ENCODE measurements at places on chromosomes 7 and 10. TPM values are rescaled to one million over a fixed set of nuclear protein-coding genes. Genes with fewer than 3 reads are reported as not detected.
A peak's percentile ranks its signal among the peaks of the same experiment; 100 is the strongest.

DNA sequence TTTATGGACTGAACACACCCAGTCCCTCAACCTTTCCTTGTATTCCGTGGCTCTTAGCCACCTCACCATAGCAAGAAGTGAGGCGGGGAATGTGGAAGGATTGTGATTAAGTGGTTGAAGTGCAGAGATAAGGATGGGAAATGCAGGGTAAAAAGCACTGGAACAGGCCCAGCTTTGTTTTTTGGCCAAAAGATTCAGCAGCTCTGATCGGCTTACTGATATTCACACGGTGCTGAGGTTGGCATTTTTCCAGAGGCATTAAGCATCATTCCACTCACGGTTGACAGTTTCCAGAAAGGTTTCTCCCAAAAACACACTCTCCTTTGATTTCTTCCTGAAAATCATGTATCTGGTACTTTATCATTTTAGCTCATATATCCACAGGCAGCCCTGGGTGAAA is 544.2 kb downstream of the CNTNAP2 start:
- no peaks in the 10 kb centered on the region for H3K27me3 ChIP-seq
- no peaks in the 10 kb centered on the region for H3K36me3 ChIP-seq
- no peak for DNase-seq
- H3K27ac ChIP-seq: no peak overlapping the region
- no peaks in the 10 kb centered on the region for H3K4me1 ChIP-seq

GRCh38 chr7:155189590-155189989 is 108.1 kb upstream of the INSIG1 start:
- H3K27me3 ChIP-seq: no peaks in the 10 kb centered on the region
- peak overlapping the region; percentile 41 for H3K27ac ChIP-seq

Gene DIP2C
- total RNA-seq: 25.0 TPM

DNA sequence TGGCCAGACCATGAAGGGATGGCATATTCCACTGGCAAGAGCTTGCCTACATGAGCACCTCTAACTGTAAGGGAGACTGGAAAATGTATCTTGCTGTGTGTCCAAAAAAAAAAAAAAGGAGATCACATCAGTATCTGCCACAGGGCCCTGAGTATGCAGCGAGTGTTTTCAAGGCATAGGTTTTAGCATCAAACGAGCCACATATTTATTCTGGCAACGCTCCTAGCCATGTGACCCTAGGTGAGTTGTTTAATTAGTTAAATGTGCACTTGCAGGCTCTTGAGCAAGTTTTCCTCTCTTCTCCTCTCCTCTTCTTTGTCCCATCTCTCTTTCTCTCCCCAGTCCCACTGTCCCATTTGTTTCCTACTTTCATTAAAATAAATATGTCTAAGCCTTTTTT is 428.7 kb upstream of the AKR1E2 start:
- H3K4me3 ChIP-seq: no peak overlapping the region
- peaks cover 6% of the 10 kb centered on the region for H3K4me1 ChIP-seq
- no peaks in the 10 kb centered on the region for H3K27me3 ChIP-seq

Gene ETV1
- total RNA-seq: 2.8 TPM

- no peak overlapping the region for H3K27ac ChIP-seq
- H3K4me3 ChIP-seq: no peak overlapping the region
- no peak for DNase-seq
These were observed 154.6 kb upstream of the POT1 start for GRCh38 chr7:125084196-125084595.

GRCh38 chr10:52570490-52570889 is 202.1 kb downstream of the MBL2 start:
- H3K4me3 ChIP-seq: no peak overlapping the region
- no peaks in the 10 kb centered on the region for H3K4me1 ChIP-seq
- no peak for DNase-seq
- no peak overlapping the region for H3K27ac ChIP-seq

GRCh38 chr10:72334825-72335393 is 19.8 kb downstream of the DNAJB12 start:
- DNase-seq: peak; percentile 91
- H3K4me1 ChIP-seq: peaks cover 60% of the 10 kb centered on the region

- H3K36me3 ChIP-seq: no peaks in the 10 kb centered on the region
- no peaks in the 10 kb centered on the region for H3K27me3 ChIP-seq
- DNase-seq: no peak
- H3K4me1 ChIP-seq: no peaks in the 10 kb centered on the region
These were observed 217.7 kb upstream of the ETV1 start for GRCh38 chr7:14207138-14207537.

Gene CHRM2
- total RNA-seq: not detected

- DNase-seq: no peak
- no peaks in the 10 kb centered on the region for H3K4me1 ChIP-seq
- peaks cover 30% of the 10 kb centered on the region for H3K36me3 ChIP-seq
- H3K4me3 ChIP-seq: no peak overlapping the region
- no peaks in the 10 kb centered on the region for H3K27me3 ChIP-seq
These were observed 98.6 kb downstream of the DNAJC1 start for GRCh38 chr10:21904930-21905329.

- DNase-seq: no peak
- H3K27me3 ChIP-seq: no peaks in the 10 kb centered on the region
- peak overlapping the region; percentile 100 for H3K27ac ChIP-seq
- peaks cover 46% of the 10 kb centered on the region for H3K4me1 ChIP-seq
- peak overlapping the region; percentile 98 for H3K4me3 ChIP-seq
These were observed 767 bp downstream of the EIF4EBP2 start for GRCh38 chr10:70404787-70405036.

DNA sequence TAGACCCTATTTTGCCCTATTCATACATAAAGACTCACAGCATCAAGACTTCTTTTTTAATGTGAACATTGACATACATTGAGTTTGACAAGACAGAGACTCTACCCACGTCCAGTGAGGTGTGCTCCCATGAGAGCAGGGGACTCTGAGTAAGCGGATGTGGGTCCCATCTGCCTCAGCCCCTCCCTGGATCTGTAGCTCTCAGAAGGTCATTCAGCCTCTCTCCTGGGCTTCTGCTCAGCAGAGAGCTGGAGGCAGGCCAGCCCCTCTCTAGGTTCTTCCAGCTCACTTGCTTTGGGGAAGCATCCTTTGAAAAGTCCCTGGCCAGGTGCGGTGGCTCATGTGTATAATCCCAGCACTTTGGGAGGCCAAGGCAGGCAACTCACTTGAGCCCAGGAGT is 146.9 kb upstream of the ZMIZ1 start:
- no peak for DNase-seq
- H3K36me3 ChIP-seq: no peaks in the 10 kb centered on the region
- H3K4me1 ChIP-seq: no peaks in the 10 kb centered on the region
- H3K27ac ChIP-seq: no peak overlapping the region

GRCh38 chr7:114104035-114104434 is 185.2 kb upstream of the PPP1R3A start:
- H3K4me3 ChIP-seq: no peak overlapping the region
- no peaks in the 10 kb centered on the region for H3K27me3 ChIP-seq
- DNase-seq: no peak

GRCh38 chr10:60073781-60074656 is 167.7 kb upstream of the CCDC6 start:
- DNase-seq: no peak
- no peak overlapping the region for H3K27ac ChIP-seq
- H3K4me1 ChIP-seq: no peaks in the 10 kb centered on the region
- H3K4me3 ChIP-seq: no peak overlapping the region
- H3K27me3 ChIP-seq: no peaks in the 10 kb centered on the region

Gene GIMAP4
- total RNA-seq: 15.7 TPM

GRCh38 chr10:50393784-50394467 is 142.6 kb upstream of the ASAH2 start:
- H3K27me3 ChIP-seq: no peaks in the 10 kb centered on the region
- H3K36me3 ChIP-seq: no peaks in the 10 kb centered on the region
- no peak overlapping the region for H3K4me3 ChIP-seq

Gene PFKFB3
- total RNA-seq: 163 TPM

DNA sequence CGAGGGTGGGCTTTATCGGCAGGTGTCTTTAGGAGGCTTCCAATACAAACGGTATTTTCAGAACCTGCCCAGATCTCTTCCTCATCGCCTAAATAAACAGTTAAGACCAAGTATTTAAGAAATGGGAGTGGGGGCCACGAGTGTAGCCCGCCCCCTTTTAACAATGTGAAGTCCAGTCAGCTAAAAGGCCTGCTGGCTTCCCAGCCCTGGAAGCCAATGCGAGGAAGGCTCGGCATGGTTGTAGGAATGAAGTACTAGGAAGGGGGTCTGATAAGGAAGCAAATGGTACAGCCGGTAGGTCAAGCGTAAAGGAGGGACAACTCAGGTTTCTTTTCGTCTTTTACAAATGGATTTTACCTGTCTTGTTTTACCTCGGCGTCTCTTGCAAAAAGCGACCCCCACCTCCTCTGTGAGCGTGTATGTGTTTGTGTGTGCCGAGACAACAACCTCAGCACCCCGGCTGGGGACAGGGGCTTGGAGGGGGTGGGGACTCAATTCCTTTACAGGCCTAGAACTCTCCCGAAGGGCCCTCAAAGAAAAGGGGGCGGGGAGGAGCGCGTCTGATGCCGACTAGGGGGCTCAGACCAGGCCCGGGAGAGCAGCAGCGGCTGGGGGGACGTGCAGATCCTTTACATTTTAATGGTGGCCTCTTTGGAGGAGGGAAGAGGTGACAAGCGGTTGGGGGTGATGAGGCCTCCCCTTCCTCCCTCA is 147.6 kb downstream of the GPR85 start:
- DNase-seq: peak; percentile 21
- H3K4me1 ChIP-seq: peaks cover 17% of the 10 kb centered on the region
- peak overlapping the region; percentile 70 for H3K4me3 ChIP-seq
- H3K27me3 ChIP-seq: no peaks in the 10 kb centered on the region

DNA sequence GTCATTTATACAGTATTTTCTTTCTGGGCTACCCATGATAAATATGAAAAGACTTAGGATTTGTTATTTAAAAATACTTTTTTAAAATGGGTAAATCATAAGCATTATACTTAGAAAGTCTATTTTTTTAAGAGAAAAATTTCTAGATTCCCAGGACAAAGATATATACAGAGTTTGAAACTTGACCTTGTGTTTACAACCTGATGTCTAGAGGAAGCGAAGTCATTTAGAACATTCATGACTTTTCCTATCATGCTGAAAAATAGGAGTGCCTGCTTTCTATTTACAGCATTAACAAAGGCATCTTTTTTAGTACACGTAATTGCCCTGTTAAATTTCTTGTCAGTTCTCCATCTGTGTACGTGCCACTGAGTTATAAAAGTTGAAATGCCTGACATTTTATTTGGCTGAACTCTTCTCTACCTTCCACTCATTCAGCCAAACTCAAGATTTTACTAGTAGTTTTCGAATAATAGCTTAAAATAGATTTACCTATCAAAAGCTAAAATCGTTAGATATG is 23.0 kb downstream of the GNAT3 start:
- DNase-seq: no peak
- H3K4me1 ChIP-seq: peaks cover 6% of the 10 kb centered on the region
- H3K27me3 ChIP-seq: no peaks in the 10 kb centered on the region
- peak overlapping the region; percentile 1 for H3K27ac ChIP-seq
- peak overlapping the region; percentile 0 for H3K4me3 ChIP-seq

Gene NUTM2B
- total RNA-seq: 0.74 TPM

- H3K27me3 ChIP-seq: no peaks in the 10 kb centered on the region
- no peak for DNase-seq
- H3K4me3 ChIP-seq: no peak overlapping the region
- no peak overlapping the region for H3K27ac ChIP-seq
- H3K4me1 ChIP-seq: no peaks in the 10 kb centered on the region
- H3K36me3 ChIP-seq: no peaks in the 10 kb centered on the region
These were observed 31.9 kb upstream of the OPTN start for GRCh38 chr10:13068071-13068470.

GRCh38 chr10:133372507-133372906 is 647 bp downstream of the ECHS1 start:
- H3K27ac ChIP-seq: no peak overlapping the region
- H3K4me1 ChIP-seq: peaks cover 11% of the 10 kb centered on the region
- no peaks in the 10 kb centered on the region for H3K27me3 ChIP-seq

DNA sequence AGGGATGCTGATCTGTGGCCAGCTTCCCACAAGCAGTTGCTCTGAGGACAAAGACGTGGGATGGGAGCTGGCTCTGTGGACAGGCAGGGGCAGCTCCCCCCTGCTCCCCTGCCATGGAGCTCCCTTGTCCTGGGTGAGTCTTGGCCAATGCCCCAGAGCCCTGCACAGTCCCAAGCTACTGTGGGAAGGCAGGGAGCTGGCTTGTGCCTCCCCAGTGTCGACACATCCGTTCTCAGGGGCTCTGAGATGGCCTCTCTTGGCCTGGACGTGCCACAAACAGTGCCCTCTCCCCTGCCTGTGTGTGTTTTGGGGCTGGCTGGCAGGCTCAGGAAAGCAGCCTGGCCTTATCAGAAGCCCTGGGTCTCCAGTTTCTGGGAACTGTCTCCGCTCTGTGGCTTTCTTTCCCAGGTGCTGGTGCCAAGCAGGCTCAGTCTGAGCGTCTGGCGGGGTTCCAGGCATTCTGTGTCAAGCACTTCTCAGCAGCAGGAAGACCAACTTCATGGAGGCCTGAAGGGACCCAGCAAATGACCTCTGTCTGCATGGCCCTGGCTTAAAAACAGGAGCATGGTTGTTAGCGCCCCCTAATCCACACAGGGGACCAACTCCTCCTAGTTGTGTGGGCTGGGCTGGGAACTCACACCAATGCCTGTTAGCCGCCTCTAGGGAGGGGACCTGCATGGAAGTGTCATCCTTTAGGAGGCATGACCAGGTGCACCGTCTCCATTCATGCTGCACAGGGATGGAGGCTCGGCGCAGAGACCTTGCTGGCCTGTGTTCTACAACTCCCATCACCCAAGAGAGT is 375.2 kb downstream of the RPS24 start:
- no peak overlapping the region for H3K27ac ChIP-seq
- no peaks in the 10 kb centered on the region for H3K36me3 ChIP-seq
- peak; percentile 84 for DNase-seq
- H3K4me1 ChIP-seq: peaks cover 9% of the 10 kb centered on the region
- no peaks in the 10 kb centered on the region for H3K27me3 ChIP-seq

GRCh38 chr7:158458096-158458495 is 129.5 kb downstream of the PTPRN2 start:
- H3K27me3 ChIP-seq: no peaks in the 10 kb centered on the region
- no peaks in the 10 kb centered on the region for H3K4me1 ChIP-seq
- no peak overlapping the region for H3K4me3 ChIP-seq
- H3K36me3 ChIP-seq: no peaks in the 10 kb centered on the region
- H3K27ac ChIP-seq: no peak overlapping the region
- DNase-seq: no peak

- no peak for DNase-seq
- H3K27me3 ChIP-seq: peaks cover 3% of the 10 kb centered on the region
- H3K36me3 ChIP-seq: no peaks in the 10 kb centered on the region
- no peaks in the 10 kb centered on the region for H3K4me1 ChIP-seq
These were observed 259.8 kb upstream of the AOAH start for GRCh38 chr7:36984041-36984521.
